Heart right ventricle (tissue), 16 donors: ENCODE measurements at places on chromosomes 7 and 10. TPM values are rescaled to one million over a fixed set of nuclear protein-coding genes. Genes with fewer than 3 reads are reported as not detected.

- H3K27ac ChIP-seq: no peak overlapping the region
- no peak for DNase-seq
- H3K36me3 ChIP-seq: peaks cover 7% of the 10 kb centered on the region
- H3K4me3 ChIP-seq: no peak overlapping the region
These were observed 28.4 kb downstream of the PLXNA4 start for GRCh38 chr7:132547821-132548220.

DNA sequence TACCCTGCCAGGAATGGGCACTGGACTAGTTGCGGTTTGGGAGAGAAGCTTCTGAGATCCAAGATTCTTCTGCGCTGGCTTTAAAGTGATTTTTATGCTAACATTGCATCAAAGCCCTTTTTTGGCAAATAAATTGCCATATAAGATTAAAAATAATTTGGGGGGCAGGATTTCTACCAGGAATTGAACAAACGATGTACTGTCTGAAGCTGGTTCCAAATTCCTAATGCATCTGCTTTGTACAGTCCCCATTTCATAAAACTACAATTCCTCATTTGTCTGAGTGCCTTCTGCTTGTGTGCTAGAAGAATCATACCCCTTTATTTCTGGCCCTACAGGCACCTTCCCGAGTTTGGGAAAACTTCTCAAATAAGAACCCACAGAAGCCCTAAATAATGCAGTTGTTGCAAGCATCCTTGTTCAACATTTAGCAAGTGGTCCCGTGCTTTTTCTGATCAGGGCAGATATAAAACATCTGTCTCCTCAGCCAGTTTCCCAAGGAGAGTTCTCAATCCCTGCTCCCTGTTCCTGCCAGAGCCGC, 349.7 kb downstream of the PTEN start:
- H3K4me3 ChIP-seq: no peak overlapping the region
- no peaks in the 10 kb centered on the region for H3K27me3 ChIP-seq
- H3K27ac ChIP-seq: no peak overlapping the region
- H3K36me3 ChIP-seq: no peaks in the 10 kb centered on the region
- H3K4me1 ChIP-seq: no peaks in the 10 kb centered on the region

The EBF3 gene
- total RNA-seq: 12.2 TPM

GRCh38 chr10:58275908-58276307, 6.9 kb downstream of the CISD1 start:
- H3K4me1 ChIP-seq: peaks cover 6% of the 10 kb centered on the region
- H3K27ac ChIP-seq: no peak overlapping the region
- no peaks in the 10 kb centered on the region for H3K36me3 ChIP-seq
- no peak for DNase-seq
- no peak overlapping the region for H3K4me3 ChIP-seq

DNA sequence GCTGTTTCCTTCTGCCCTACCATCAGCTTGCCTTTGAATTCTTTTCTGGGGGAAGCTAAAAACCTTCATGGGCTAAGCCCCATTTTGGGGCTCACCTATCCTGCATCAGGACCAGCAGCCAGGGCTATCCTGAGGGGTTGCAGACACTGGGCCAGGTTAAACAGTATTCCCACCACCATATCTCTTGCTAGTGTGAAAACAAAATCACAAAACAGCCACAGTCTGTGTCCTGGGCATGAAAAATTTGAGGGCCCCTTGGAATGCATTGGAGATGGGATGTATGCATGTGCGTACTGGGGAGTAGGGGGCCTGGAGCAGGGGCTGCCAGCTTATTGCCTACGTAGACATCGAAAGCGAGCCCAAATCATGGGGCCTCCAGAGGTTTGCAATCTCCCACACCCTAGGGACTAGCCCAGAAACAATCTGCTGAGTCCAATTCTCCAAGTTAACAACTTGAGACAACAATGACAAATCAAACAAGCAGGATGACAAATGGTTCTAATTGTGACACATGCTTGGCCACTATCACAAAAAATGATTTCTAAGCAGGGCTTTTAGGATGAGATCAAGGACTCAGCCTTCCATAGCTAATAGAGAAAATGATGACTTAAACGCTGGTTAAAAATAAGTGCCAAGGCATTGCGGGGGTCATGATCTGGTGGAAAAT, 557.1 kb downstream of the KCNMA1 start:
- H3K27me3 ChIP-seq: no peaks in the 10 kb centered on the region
- no peak overlapping the region for H3K4me3 ChIP-seq
- no peak overlapping the region for H3K27ac ChIP-seq
- no peak for DNase-seq
- H3K36me3 ChIP-seq: no peaks in the 10 kb centered on the region

GRCh38 chr10:74530981-74531380, 295.4 kb upstream of the KAT6B start:
- no peak overlapping the region for H3K27ac ChIP-seq
- DNase-seq: no peak
- no peak overlapping the region for H3K4me3 ChIP-seq
- H3K4me1 ChIP-seq: no peaks in the 10 kb centered on the region

DNA sequence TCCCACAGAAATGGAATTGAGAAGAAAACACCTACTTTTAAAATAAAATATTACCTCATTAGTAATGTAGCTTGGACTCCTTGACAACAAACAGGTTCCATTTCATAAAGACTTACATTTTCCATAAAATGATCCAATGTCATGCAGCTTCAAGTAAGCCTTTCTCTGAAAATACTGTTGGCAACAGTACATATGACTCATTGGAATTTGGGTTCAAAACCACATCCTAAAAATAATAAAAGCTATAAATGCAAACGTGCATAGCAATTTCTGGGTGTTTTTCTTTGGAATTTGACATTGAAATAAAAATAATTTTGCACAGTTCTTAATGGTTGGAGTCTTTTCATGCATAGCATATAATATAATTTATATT, 47.9 kb downstream of the FHIP2A start:
- no peak overlapping the region for H3K4me3 ChIP-seq
- no peaks in the 10 kb centered on the region for H3K27me3 ChIP-seq
- no peaks in the 10 kb centered on the region for H3K4me1 ChIP-seq
- no peaks in the 10 kb centered on the region for H3K36me3 ChIP-seq
- H3K27ac ChIP-seq: no peak overlapping the region

- no peaks in the 10 kb centered on the region for H3K36me3 ChIP-seq
- peaks cover 11% of the 10 kb centered on the region for H3K4me1 ChIP-seq
- H3K27ac ChIP-seq: no peak overlapping the region
- no peak for DNase-seq
- H3K4me3 ChIP-seq: no peak overlapping the region
- no peaks in the 10 kb centered on the region for H3K27me3 ChIP-seq
These were observed 51.0 kb downstream of the COL1A2 start for GRCh38 chr7:94445696-94446194.

The SLC26A5 gene
- not detected for total RNA-seq

The ZNF117 gene
- 3.1 TPM for total RNA-seq

GRCh38 chr10:46329690-46330016, 42.9 kb downstream of the ANTXRL start:
- no peak overlapping the region for H3K4me3 ChIP-seq
- H3K27ac ChIP-seq: no peak overlapping the region
- H3K27me3 ChIP-seq: no peaks in the 10 kb centered on the region
- no peaks in the 10 kb centered on the region for H3K36me3 ChIP-seq

The SPAM1 gene
- not detected for total RNA-seq

DNA sequence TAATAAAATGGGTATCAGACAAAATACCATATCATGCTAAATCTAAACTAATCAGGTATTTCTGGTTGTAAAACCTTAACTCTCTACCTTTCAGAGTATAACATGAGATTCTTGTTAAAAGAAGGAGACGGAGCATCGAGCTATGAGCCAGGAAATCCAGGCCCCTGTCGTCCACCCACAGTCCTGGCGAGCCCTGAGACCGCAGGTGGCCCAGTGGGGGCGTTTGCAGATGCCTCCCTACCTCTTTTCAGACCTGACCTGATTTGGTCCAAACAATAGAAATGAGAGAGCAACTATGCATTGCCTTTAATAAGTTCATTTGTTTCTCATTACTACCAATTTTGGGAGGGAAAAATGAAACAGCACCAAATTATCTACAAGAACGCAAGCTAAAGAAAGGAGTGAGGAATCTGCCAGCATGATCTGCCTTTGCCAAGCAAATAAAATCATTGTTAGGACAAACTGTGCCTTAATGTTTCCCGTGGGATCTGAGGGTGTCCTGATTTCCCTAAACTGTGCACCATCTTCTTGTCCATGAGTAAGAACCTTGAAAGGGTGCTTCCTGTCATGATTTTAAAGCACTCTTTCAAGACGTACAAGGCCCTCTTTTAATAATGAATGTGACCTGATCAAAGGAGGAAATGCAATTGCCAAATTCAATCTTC, 166.7 kb downstream of the TCERG1L start:
- no peaks in the 10 kb centered on the region for H3K36me3 ChIP-seq
- H3K4me3 ChIP-seq: no peak overlapping the region
- no peak overlapping the region for H3K27ac ChIP-seq
- no peaks in the 10 kb centered on the region for H3K4me1 ChIP-seq
- H3K27me3 ChIP-seq: peaks cover 5% of the 10 kb centered on the region
- DNase-seq: no peak

GRCh38 chr7:45647967-45648670, 74.0 kb downstream of the ADCY1 start:
- DNase-seq: no peak
- H3K4me3 ChIP-seq: no peak overlapping the region
- H3K4me1 ChIP-seq: peaks cover 21% of the 10 kb centered on the region
- no peak overlapping the region for H3K27ac ChIP-seq
- H3K27me3 ChIP-seq: no peaks in the 10 kb centered on the region

The OR2A5 gene
- total RNA-seq: not detected

DNA sequence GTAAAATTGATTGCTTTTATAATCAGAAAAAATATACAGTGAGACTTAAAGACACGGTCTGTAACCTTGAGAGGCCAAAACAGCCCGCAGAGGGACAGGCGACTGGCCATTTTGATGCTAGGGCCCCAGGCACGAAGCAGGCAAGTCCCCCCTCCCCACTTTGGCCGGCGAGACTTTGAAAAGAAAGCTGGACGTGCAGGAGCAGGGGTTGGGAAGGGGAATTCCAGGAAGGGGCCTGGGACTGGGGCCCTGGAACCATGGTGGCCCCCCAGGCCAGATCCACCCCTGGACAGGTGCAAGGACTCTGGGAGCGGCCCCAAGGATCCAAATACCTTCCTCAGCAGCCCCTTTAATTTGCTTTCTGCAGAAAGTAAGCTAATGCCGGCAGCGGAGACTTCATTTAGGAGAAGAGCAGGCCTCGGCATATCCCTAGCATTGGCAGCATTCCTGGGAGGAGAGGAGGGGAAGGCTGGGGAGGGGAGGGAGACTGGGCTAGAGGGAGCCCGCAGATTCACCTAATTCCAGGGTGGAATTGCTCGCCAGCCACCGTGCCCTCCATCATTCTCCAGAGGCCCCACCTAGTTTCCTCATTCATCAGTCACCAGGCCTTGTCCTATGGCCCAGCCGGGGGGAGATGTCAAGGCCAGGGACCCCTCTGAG, 24.9 kb upstream of the TNRC18 start:
- DNase-seq: no peak
- no peak overlapping the region for H3K4me3 ChIP-seq
- no peaks in the 10 kb centered on the region for H3K27me3 ChIP-seq
- no peaks in the 10 kb centered on the region for H3K36me3 ChIP-seq

DNA sequence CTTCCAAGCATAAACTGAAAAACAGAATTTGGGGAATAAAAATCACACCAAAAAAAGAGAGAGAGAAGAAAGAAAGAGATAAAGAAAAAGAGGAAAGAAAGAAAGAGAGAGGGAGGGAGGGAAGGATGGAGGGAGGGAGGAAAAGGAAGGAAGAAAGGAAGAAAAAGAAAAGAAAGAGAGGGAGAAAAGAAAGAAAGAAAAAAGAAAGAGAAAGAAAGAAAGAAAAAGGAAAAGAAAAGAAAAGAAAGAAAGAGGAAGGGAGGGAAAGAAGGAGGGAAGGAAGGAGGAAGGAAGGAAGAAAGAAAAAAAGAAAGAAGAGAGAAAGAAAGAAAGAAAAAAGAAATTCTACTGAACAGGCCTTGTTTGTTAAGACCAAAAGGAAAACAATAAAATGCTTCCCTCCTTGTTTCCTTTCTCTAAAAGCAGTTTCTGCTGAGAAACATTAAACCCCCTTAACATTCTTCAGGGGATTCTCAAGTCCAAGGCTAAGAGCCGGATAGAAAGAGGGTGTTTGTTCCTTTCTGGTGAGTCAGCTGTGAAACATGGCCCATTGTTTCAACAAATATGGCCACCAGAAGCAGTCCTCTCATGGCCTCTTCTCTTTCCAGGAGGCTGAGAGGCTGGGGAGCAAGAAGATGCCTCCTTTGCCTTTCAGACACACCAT, 46.9 kb upstream of the GPAM start:
- no peak for DNase-seq
- no peaks in the 10 kb centered on the region for H3K27me3 ChIP-seq
- no peaks in the 10 kb centered on the region for H3K4me1 ChIP-seq
- H3K36me3 ChIP-seq: no peaks in the 10 kb centered on the region
- no peak overlapping the region for H3K27ac ChIP-seq
- H3K4me3 ChIP-seq: no peak overlapping the region

DNA sequence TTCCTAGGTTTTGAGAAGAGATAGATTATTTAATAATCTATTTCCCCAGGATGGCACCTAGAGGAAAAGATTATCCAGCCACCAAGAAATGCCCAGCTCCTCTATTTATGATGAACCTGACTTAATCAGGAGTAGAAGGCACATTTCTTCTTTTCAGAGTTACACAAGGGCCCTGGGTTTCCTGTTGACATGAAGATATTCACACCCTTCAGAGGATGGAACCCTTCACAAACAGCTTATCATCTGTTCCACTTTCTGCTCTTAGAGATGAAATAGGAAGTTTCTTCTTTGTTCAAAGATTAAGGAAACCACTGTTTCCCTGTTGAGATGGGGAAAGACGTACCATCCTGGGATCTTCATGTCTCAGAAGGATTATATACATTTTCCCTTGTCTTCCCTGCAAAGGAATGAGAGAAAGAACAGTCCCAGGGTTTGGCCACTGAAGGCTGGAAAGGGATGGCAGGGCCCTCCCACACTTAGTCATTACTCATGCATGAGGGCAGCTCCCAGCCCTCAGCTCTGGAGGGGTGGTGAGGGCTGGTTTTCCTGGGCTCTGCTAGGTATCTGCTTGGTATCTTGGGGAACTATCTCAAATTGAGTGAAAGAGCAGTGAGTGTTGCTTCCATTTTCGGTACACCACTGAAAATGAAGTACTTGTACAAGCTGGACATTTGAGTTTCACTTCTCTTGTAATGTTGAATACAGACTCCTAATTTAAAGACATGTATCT, 64.0 kb downstream of the MTPAP start:
- no peaks in the 10 kb centered on the region for H3K27me3 ChIP-seq
- DNase-seq: no peak
- H3K4me3 ChIP-seq: no peak overlapping the region
- H3K36me3 ChIP-seq: no peaks in the 10 kb centered on the region
- peaks cover 25% of the 10 kb centered on the region for H3K4me1 ChIP-seq
